DND-41 (cell line): ENCODE measurements at places on chromosomes 7 and 10.

DNA sequence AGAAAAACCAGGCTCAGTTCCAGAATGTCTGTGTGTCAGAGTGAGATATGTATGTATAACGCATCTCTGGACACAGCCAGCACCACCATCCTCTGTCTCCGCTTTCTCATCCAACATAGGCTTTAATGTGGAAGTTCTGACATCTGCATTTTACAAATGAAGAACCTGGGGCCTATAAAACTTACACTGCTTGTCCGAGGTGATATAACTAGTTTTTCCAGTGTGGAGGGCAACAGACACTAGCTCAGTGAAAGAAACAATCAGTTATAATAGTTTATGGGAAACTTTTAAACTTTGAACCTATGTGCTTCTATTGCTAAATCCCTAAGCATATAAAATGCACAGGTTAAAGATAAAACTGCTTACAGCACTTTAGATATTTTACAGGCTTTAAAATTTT is 208.7 kb downstream of the CRPPA start:
- H3K4me1 ChIP-seq, result no peaks in the 10 kb centered on the region
- no peak overlapping the region for H3K4me3 ChIP-seq
- no peak overlapping the region for H3K27ac ChIP-seq
- H3K27me3 ChIP-seq, result no peaks in the 10 kb centered on the region
- H3K36me3 ChIP-seq, result no peaks in the 10 kb centered on the region

DNA sequence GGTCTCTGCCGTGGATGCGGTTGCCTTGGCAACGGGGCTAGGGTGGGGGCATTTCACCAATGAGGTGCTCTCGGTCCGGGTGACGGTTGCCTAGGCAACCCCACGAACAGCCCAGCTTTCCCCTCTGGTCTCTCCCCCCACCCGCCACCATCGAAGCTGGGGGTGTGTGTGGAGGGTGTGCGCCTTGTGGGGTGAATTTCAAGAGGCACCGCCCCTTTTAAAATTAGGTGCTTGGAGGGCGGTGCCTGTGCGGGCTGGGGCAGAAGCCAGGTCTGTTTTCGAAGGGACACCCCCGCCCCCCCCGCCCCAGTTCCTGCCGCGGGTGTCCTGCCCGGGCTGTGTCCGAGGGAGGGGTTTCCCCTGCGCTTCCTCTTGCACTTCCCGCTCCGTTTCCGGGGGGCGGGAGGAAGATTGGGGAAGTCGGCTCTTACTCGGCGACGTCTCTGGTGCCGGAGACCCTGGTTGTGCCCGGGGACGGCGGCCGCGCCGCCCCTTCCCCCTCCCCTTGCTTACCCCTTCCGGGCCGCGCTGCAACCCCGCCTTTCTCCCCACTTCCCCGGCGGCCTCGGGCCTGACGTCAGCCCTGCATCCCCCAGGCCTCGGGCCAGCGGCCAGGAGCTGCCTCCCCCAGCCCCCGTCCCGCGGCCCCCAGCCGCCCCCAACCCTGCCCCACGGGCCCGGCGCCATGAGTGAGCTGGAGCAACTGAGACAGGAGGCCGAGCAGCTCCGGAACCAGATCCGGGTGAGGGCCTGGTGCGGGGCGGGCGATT is 2.2 kb downstream of the GNB2 start:
- H3K36me3 ChIP-seq, result peaks cover 46% of the 10 kb centered on the region
- H3K27ac ChIP-seq, result peak overlapping the region; percentile 61; the same call in 1 of the 2 replicates
- H3K4me3 ChIP-seq, result peak overlapping the region; percentile 88
- peak; percentile 83 for DNase-seq

- H3K4me1 ChIP-seq, result no peaks in the 10 kb centered on the region
- no peak overlapping the region for H3K4me3 ChIP-seq
- H3K27me3 ChIP-seq, result no peaks in the 10 kb centered on the region
- no peak for DNase-seq
- H3K27ac ChIP-seq, result no peak overlapping the region
Observed at GRCh38 chr10:35598379-35598778, 6.8 kb upstream of the GJD4 start.

- no peaks in the 10 kb centered on the region for H3K4me1 ChIP-seq
- no peaks in the 10 kb centered on the region for H3K27me3 ChIP-seq
- H3K4me3 ChIP-seq, result no peak overlapping the region
- H3K27ac ChIP-seq, result no peak overlapping the region
- DNase-seq, result no peak
- H3K36me3 ChIP-seq, result no peaks in the 10 kb centered on the region
Observed at GRCh38 chr10:69483963-69484362, 32.7 kb downstream of the TSPAN15 start.

- H3K27ac ChIP-seq, result no peak overlapping the region
- no peaks in the 10 kb centered on the region for H3K36me3 ChIP-seq
- no peaks in the 10 kb centered on the region for H3K4me1 ChIP-seq
Observed at GRCh38 chr10:100742936-100743335, 2.4 kb upstream of the PAX2 start.
